ENCODE measurements at places on chromosomes 6 and 20.

GRCh38 chr6:129936329-129937165 lies 75.4 kb upstream of the TMEM244 start:
- DNase-seq: peak; percentile 34

GRCh38 chr20:49750611-49751396 lies 37.1 kb upstream of the B4GALT5 start:
- DNase-seq: no peak

GRCh38 chr6:8082572-8082953 lies 18.4 kb upstream of the BLOC1S5 start:
- DNase-seq: no peak

- DNase-seq: no peak
Measured at GRCh38 chr6:5997420-5997987, 9.2 kb downstream of the NRN1 start.

DNA sequence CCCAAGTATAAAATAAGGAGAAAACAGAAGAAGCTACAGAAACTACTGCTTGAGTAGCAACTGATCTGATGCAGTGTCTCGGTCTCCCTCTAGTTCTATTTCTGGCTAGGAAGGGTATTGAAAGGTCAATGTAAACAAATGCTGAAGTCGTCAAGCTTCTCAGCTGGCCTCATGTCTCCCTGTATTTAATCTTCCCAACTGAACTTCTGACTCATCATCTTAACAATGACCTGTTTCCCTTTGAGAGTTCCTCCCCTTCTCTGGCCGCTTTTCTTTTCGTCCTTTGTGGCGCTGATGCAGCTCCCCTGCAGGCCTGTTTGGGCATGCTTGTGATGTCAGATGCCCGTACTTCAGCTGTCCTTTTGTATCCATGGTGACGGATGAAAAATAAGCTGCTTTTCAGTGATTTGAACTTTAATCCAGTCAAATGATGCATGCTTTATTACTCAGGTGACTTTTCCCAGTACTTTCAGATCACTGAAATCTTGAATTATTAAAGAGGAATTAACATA lies 7.8 kb upstream of the LCA5 start:
- DNase-seq: no peak

DNA sequence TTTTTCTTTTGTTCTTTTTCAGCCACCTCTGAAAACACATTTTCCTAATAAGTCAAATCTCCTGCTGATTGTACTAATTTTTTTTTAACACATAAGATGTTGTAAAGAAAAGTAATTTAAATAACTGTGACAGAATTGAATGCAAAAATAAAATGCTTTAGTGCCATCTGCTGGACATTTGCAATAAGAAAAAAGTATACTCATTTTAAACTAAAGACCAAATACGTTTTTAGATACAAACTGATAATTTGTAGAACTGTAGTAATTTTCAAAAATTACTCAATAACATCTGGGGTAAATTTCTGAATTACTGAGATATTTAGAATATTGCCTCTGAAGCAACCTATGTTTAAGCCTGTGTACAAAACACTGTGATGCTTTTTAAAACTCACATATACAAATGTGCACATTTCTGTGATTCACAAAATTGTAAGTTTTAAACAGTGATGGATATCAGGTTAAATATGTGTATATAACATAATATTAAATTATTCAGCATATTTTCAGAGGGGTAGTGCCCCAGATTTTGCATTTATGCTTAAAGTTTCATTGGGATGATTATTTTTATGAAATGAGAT lies 198.7 kb downstream of the RIMS1 start:
- DNase-seq: no peak
